ENCODE measurements at places on chromosomes 5 and 9. TPM values are rescaled to one million over a fixed set of nuclear protein-coding genes. Genes with fewer than 3 reads are reported as not detected.

CCL19 gene
- not detected for total RNA-seq

SEMA5A gene
- total RNA-seq: 44.3 TPM

HMGXB3 gene
- total RNA-seq: 33.8 TPM

ZNF608 gene
- 2.5 TPM for total RNA-seq

SOWAHA gene
- total RNA-seq: not detected

CDC20B gene
- 0.56 TPM for total RNA-seq

SLC46A2 gene
- not detected for total RNA-seq

FRMPD1 gene
- not detected for total RNA-seq

POMT1 gene
- 21.9 TPM for total RNA-seq

MSH3 gene
- 15.2 TPM for total RNA-seq

PRELID2 gene
- 29.1 TPM for total RNA-seq

SH3GL2 gene
- under 0.01 TPM for total RNA-seq

FAM221B gene
- total RNA-seq: not detected

CD14 gene
- total RNA-seq: 3.3 TPM

CYLC2 gene
- total RNA-seq: not detected

HTR1A gene
- total RNA-seq: not detected
